ENCODE measurements at places on chromosomes 3 and 15.

DNA sequence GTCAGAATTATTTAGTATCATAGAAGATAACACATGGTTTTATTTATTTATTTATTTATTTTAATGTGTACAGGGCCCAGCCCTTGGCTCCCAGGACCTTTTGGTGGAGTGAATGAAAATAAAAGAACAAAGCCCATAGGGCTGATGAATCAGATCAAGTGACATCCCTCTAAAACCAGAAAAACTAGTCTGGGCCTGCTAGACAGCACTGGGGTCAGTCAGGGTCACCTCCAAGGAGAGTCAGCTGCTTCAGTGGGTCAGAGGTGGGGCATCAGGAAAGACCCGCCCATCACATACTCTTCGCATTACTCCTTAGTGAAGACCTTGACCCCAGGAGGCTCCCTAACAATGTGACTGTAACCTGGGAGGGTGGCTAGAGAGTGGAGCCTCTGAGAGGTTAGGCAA lies 12.8 kb downstream of the PPCDC start:
- peak; percentile 17 for DNase-seq

DNA sequence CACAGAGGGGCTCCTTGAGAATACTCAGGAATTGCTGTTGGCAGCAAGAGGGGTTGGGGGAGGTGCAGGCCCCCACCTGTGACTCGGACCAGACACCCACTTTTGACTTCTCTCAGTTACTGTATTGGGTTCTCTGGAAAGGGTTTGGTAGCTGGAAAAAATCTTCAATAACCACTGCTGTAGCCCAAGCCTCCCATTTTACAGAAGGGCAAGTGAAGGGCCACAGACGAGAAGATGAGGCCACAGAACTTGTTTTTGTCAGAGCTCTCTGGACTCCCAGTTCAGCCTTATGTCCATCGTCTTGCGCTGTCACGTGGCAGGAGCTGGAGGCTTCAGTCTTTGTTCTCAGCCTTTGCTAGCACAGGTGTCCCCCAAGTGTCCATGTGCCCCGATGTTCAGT lies 12.7 kb upstream of the TATDN2 start:
- no peak for DNase-seq

DNA sequence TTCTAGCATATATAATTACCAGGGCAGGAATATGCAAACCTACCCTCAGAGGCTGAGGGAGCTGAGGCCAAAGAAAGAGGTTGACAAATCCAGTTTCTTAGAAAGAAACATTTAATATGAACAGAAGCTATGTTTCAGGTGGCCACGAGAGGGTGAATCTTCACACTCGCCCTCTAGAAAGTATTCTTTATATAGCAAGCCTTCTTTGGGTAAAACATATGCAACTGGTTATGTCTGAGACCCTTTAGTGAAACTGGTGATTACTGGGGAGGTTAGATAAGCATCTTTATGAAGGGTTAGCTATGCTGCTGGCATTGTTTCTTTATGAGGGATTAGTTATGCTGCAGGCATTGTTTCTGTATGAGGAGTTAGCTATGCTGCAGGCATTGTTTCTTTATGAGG lies 50.7 kb upstream of the GOLGA6L2 start:
- peak; percentile 2 for DNase-seq

- peak; percentile 98 for DNase-seq
Measured at GRCh38 chr15:28021281-28022039, 77.7 kb downstream of the OCA2 start.

GRCh38 chr3:149414557-149415231 lies 37.2 kb upstream of the TM4SF1 start:
- DNase-seq, result peak; percentile 42

GRCh38 chr15:36373550-36373949 lies 205.9 kb upstream of the CDIN1 start:
- no peak for DNase-seq

- no peak for DNase-seq
Measured at GRCh38 chr3:7693976-7694375, 807.6 kb upstream of the LMCD1 start.

- no peak for DNase-seq
Measured at GRCh38 chr15:36972704-36973103, 127.6 kb downstream of the MEIS2 start.

DNA sequence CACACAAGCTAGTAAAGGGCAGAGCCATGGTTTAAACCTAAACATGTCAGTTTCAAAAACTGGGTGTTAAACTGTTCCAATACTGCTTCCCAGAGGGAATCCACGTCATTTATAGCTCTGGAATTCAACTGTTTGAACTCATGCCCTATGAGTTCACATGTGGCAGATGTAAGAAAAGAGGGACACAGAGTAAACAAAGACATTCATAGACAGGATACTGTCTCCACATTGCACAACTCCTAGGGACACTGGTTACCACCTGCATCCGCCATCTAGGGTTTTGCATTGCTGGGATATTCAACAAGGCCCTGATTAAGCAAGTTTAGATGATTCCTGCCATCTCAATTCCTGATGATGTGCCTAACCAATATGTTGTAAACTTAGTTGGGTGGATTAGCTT lies 134.1 kb upstream of the COL8A1 start:
- DNase-seq, result no peak

GRCh38 chr15:98596885-98597392 lies 51.4 kb upstream of the IGF1R start:
- DNase-seq, result no peak

DNA sequence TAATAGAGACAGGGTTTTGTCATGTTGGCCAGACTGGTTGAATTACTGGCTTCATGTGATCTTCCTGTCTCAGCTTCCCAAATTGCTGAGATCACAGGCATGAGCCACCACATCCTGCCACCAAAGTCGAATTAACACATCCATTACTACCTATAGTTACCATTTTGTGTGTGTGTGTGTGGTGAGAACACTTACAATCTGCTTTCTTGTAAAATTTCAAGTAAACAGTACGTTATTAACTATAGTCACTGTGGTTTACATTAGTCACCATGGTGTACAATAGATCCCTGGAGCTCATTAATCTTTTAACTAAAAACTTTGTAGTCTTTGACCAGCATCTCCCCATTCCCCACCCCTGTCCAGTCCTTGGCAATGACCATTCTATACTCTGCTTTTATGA lies 270.0 kb downstream of the NAALADL2 start:
- DNase-seq, result no peak

GRCh38 chr3:187902041-187902471 lies 156.8 kb upstream of the BCL6 start:
- DNase-seq, result no peak

DNA sequence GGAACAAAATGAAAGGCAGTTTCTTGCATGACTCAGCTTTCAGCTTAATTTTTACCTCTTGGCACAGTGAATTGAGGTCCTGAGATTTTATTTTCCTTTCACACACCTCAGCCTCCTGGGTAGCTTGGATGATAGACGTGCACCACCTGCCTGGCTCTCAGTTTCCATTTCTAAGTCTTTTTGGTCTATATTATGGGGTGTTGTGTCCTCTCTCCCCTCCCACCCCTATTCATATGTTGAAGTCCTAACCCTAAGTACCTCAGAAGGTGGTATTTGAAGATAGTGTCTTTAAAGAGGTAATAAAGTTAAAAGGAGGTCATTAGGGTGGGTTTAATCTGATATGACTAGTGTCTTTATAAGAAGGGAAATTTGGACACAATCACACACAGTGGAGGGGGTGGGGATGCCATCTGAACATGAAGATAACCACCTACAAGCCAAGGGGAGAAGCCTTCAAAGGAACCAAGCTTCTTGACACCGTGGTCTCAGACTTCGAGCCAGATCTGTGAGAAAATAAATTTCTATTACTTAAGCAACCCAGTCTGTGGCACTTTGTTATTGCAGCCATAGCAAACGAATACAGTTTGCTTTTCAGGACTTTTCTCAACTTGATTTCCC lies 85.2 kb downstream of the STRIT1 start:
- no peak for DNase-seq

DNA sequence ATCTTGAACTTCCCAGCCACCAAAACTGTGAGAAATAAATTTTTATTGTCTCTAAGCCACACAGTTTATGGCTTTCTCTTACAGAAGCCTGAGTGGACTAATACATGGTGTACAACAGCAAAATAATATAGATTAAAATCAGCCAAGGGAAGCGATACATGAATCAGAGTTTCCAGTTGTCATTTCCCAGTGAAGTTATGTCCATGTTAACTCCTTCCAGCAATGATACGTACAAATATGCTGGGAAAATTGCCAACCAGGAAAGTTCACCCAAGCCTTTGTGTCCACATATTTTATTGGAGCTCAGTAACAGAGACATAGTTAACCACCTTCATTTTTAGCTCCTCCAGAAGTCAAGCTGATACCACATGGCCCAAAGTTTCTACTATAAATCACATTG lies 280.9 kb upstream of the KCNMB2 start:
- no peak for DNase-seq

- DNase-seq, result peak; percentile 96
Measured at GRCh38 chr3:194003114-194004057, 132.6 kb upstream of the HES1 start.

DNA sequence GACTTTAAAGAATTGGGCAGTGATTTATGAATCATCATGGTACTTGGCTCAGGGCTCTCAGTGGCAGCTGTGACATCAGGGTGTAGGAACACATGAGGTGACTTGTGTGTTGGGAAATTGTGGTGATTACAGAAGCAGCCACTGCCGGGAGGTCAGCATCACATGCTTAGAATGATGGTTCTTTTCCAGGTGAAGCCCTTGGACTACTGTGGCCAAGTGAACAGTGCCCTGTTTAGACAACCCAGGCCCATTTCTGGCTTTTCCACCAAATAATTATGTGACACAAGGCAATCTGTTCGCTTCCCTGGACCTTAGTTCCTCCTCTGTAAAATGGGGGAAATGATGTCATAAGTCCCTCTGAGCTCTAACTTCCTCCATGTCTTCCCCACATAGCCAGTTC lies 139.7 kb upstream of the ROPN1 start:
- no peak for DNase-seq

GRCh38 chr3:195226900-195227447 lies 44.0 kb downstream of the XXYLT1 start:
- no peak for DNase-seq

DNA sequence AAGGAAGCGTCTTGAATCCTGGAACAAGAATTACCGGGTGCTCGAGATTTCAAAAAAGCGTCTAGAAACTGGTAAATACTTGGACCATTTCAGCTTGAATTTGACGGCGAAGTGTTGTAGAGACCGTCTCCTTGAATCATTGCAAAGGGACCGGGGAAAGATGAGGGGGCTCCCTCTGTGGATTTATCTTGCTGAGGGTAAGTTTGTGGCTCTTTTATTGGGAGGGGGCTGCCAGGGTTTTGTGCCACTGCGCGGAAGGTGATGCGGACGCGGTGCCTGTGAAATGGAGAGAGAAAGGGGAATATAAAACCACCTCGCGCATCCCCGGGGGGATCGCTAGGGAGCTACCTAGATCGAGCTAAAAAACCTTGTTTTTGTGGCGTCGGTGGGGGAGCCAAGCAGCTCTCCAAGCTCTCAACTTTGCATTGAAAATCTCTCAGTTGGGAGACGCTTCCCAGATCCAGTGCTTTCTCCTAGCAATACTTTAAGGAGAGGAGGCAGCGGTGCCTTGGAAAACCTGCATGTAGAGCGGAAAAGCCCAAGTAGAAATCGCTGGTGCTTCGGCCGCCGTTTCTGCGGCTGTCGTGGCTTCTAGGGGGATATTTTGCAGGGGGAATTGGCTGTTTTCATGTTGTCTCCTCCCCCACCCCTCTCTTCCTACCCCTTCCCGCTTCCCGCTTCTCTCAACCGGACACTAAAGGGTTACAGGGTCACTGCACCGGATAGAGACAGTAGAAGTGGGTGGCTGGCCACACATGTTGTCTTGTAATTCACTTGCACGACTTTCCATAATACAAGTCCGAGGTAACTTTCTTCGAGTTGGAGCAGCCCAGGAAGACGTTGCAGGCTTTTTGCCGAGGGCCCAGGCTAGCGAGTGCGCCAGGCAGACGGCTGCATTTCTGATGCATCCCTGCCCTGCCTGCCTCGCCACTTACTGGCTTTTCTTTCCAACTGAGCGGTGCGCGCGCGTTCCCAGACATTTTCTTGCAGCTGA lies 187.6 kb downstream of the NLGN1 start:
- DNase-seq, result peak; percentile 64

DNA sequence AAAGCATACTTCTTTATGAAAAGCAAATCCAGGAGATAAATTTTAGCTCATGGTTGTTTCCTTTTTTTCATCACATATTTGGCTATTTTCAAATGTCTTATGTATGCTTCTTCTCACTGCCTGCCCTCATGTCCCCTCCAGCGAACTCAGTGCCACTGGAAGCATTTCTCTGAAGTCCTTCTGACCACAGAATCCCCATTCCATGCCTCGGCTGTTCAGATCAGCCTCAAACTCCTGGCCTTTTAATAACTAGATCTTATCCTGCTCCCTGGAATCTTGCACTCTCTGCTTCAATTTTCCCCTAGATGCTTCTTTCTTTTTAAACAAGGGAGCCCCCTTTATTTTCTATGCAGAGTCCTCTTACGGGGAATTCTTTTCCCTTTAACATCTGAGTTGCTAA lies 10.1 kb downstream of the ETV5 start:
- no peak for DNase-seq

- no peak for DNase-seq
Measured at GRCh38 chr15:29813009-29813408, 9.3 kb downstream of the TJP1 start.

- no peak for DNase-seq
Measured at GRCh38 chr15:23503576-23503975, 56.5 kb upstream of the GOLGA6L2 start.

DNA sequence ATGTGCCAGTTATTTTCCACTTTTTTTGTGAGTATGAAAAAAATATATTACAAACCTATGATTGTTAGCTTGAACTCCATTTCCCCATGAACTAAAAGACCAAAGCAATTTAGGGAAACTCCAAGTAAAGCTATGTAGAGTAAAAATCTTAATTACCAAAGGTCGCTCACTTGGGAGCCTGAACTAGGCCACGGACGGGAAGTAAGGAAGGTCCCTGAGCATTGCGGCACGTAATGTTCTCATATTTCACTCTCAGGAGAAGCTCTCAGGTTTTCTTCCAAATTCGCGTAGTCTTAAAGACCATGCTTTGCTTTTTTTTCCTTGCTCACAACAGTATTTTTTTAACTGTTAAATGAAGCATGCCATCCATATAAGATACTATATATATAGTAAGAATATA lies 215.3 kb upstream of the RARB start:
- DNase-seq, result no peak

- no peak for DNase-seq
Measured at GRCh38 chr15:60001610-60002527, 2.2 kb upstream of the FOXB1 start.

- no peak for DNase-seq
Measured at GRCh38 chr3:173055228-173055933, 85.7 kb downstream of the SPATA16 start.

All from umbilical cord (tissue), 2 donors.